ENCODE measurements at places on chromosomes 2 and 18. TPM values are rescaled to one million over a fixed set of nuclear protein-coding genes. Genes with fewer than 3 reads are reported as not detected.

DNA sequence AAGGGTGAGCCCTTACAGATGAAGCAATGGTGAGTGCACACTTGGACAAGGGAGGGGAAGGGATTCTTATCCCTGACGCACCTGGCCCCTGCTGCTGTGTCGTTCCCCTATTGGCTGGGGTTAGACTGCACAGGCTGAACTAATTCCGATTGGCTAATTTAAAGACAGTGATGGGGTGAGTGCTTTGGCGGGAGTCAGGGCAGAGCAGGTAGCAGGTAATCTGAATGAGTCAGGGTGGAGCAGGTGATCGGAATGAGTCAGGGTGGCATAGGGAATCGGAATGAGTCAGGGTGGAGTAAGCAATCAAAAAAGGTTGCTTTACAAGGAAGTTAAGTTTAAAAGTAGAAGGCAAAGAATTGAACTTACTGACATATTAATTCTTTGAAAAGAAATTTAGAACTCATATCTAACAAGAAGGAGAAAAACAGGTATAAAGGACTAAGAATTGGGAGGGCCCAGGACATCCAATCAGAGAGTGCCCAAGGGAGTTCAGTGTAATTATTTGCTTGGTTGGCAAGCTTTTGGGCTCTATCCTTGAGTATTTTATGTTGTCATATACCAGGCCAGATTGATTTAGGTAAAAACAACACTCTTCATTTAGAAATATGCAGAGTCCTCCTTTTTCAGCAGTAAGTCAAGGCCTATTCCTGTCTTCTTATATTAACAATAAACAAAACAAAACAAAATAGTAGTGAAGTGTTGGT is 52.3 kb upstream of the RALBP1 start:
- no peak for DNase-seq

Gene UPP2
- total RNA-seq: not detected

Gene C1QL2
- total RNA-seq: not detected

Gene TCF23
- total RNA-seq: not detected

DNA sequence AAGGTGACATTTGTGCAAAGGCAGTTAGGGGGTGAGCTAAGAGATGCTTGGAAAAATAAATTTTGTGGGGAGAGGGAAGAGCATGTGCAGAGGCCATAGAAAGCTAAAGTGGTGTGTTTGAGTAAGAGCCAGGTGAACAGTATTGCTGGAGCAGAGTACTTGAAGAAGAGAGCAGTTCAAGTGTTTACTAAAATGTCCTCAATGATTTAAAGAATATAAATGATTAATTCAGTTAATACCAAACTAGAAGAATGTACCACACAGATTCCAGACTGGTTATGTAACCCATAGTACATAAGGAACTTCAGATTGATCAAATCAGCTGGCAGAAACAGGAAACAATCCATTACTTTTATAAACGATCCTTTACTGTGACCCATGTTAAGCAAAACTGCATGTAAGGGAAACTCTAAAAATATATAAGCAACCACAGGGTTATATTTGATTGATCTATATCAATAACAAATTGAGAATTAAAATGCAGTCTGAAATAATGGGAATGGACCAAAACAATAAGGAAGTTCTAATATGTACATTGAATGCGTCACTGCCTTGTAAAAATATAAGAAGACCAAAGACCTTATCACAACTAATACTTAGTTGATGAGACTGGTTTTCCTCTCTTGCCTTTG is 76.9 kb downstream of the LDAH start:
- no peak for DNase-seq

Gene CROCC2
- 0.41 TPM for total RNA-seq

DNA sequence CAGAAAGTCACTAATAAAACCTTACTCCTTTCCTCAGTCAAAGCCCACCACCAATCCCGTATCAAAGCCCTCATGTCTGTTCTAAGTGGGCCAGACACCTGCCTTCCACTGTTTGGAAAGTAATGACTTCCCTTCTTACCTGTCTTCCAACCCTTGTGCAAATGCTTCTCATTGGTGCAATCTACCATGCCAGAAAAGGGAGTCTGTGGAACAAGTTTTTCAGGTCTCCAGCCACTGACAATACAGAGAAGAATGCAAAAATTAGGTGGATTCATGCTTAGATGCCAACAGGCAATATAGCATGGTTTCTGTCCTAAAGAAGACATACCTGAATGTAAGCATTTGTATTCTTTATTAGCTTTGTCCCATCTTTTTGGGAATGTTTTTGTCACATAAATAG is 1140.6 kb upstream of the LRRTM1 start:
- no peak for DNase-seq

- DNase-seq: no peak
These were observed 248.7 kb upstream of the PIK3C3 start for GRCh38 chr18:41706301-41706700.

GRCh38 chr2:3475771-3476170 is 43.6 kb downstream of the ADI1 start:
- DNase-seq: no peak

Gene G6PC2
- total RNA-seq: not detected

Gene ERFE
- 3.4 TPM for total RNA-seq

- DNase-seq: peak; percentile 53
These were observed 2.1 kb downstream of the CNTNAP5 start for GRCh38 chr2:124027182-124027581.

Gene KLHL30
- 0.33 TPM for total RNA-seq

- peak; percentile 71 for DNase-seq
These were observed 26.8 kb upstream of the MYO1B start for GRCh38 chr2:191218292-191218898.

DNA sequence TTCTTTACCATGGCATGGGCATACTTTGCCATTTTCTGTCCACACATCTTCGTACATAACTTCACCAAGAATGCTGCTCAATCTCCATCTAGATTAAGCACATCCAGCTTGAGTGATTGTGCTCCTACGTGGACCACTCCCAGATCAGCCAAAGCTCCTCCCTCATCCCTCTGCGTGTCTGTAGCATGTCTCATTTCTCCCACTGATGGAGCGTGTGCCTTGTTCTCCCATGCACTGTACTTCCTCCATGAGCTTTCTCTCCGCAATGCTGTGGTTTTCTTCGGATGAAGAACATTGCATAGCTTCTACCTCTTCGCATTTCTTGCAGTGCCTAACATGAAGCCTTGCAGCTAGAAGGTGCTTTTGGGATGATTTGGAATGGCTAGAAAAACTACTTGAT is 13.5 kb downstream of the CCL20 start:
- DNase-seq: no peak

DNA sequence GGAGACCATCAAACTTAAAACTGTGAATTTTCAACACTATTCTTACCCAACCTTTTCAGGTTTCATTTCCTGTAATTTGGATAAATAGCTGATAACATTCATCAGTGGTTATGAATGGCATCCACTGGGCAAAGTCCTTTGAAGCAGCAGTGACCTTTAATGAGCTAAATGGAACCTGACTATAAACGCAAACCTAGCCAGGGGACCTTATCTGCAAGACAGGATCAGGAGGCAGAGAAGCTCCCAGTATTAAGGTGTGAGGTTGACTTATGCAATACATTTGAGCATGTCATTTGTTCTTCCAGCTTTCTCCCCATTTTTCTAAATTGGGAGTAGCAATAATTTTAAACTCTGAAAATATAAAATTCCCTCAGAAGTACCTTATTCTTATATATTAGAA is 38.4 kb downstream of the CREG2 start:
- DNase-seq: no peak

Gene SETBP1
- 15.0 TPM for total RNA-seq

- peak; percentile 25 for DNase-seq
These were observed 355.0 kb downstream of the RNF144A start for GRCh38 chr2:7272210-7272609.

DNA sequence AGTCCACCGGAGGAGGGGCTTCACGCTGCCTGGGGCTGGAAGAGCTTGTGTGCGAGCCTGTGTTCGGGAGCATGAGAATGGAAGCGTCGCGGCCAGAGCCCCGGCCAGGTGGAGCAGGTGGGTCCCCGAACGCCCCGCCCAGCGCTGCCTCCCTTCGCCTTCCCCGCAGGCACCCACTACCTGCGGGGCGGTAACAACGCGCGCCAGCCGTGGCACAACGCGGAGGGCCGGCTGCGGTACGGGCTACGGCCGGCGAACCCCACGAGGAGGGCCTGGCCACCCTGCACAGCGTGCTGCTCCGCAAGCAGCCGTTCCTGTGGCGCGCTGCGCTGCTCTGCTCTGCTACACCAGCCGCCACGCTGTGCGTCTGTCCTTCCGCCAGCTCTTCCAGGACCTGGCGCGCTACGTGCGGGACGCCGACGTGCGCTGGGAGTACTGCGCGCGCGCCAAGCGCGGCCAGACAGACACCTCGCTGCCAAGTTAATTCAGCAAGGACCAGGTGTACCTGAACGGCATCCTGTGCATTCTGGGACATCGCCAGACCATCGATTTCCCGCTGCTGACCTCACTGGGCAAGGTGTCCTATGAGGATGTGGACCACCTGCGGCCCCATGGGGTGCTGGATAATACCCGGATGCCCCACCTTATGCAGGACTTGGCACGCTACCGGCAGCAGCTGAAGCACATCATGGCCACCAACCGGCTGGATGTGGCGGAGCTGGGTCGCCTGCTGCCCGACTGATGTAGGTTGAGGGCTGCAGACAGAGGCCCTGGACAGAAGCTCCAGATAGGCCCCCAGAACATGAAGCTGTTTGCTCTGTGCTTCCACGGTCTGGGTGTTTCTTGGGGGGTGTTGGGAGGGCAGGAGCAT is 200.6 kb downstream of the NAPG start:
- DNase-seq: no peak

Gene CCDC178
- total RNA-seq: 0.72 TPM

- peak; percentile 19 for DNase-seq
These were observed 36.5 kb upstream of the CCDC93 start for GRCh38 chr2:118050386-118050785.

Gene NCKAP1
- 76.4 TPM for total RNA-seq

GRCh38 chr2:19073522-19073921 is 284.9 kb downstream of the OSR1 start:
- peak; percentile 27 for DNase-seq

DNA sequence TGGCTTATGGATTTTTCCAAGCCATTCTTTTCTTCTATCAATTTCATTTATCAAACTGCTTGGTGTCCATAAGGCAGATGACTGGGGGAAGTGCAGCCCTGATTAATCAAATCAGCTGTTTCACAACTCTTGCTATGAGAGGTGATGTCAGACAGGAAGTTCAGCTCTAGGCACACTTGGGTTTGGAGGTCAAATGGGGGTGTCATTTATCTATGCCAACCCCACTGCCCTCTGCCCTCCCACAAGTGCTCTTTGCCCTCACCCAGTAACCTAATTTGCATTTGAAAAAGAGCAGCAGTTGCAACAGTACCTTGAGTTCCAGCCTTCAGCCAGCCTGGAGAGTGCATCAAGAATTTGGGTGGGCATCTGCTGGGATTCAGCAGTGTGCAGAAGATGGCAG is 431.3 kb upstream of the SPRED2 start:
- DNase-seq: no peak

GRCh38 chr2:172724724-172725123 is 10.9 kb upstream of the RAPGEF4 start:
- DNase-seq: no peak

- no peak for DNase-seq
These were observed 350.7 kb upstream of the SPHKAP start for GRCh38 chr2:228532233-228532632.

- no peak for DNase-seq
These were observed 138.0 kb downstream of the ZFP36L2 start for GRCh38 chr2:43088143-43089073.

Gene ALPG
- total RNA-seq: not detected

DNA sequence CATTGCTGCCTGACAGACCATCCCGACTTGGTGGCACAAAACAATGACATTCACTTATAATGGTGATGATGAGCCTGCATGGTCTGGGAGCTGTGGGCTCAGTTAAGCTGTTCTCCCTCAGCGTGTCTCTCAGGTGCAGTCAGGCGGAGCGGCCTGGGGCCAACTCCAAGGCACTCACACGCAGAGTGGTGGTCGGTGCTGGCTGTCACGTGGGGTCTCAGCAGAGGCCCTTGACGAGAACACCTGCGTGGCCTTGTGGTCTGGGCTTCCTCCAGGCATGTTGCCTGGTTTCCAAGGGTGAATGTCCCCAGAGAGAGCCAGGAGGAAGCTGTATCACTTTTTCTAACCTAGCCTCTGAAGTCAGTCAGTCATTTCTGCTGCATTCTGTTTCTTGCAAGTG is 29.8 kb downstream of the ARMC9 start:
- DNase-seq: no peak

DNA sequence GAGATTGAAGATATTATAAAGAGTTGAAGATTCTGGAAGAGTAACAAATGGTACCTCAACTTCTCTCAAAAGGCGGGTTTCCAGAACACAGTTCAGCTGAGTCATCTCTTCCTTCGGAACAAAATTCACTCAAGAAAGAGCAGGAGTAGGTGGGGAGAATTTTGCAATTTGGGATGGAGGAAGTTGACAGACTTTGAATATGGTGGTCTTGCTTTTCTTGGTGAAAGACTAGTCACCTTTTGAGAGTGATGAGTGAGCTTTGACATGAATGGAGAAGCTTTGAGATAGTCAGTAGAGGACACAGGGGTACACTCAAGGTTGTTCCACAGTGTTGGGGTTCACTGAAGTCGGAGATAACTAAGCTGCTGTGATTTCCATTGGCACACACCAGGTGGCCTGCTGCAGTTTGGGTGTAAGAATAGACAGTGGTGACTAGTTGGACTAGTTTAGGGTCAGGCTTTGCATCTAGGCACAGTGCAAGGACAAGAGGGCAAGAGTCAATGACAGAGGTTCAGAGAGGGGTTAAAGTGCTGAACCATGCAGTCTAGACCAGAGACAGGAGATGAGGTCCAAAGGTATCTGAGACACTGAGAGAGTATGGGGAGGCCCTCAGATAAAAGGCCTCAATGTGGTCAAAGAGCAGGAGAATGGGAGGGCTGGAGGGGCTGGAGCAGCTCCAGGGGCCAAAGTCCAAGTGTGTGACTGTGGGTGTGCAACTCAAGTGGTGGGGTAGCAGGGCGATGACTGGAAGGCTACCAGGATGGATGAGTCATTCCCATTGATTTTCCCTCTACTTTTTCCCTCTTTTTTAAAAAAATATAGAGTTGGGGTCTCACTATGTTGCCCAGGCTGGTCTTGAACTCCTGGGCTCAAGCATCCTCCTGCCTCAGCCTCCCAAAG is 7.7 kb downstream of the CCL20 start:
- DNase-seq: no peak

GRCh38 chr2:225468131-225468530 is 68.6 kb downstream of the NYAP2 start:
- DNase-seq: peak; percentile 31

DNA sequence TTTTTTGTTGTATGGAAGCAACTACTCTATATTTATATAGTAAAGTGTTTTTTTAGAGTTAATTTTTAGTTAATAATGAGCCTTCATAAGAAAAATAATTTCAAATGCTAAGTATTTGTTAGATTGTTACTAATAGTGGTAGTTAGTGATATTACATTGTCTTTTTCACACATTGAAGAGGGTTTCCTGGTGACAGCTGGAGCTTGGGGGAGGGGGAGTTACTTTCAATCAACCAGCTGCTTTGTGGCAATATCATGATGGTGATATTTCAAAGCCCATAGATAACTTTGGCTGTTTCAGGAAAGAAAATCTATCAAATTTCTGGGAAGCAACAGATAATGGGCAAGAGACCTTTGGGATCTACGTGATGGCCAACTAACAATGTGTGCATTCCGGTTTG is 4.1 kb downstream of the RHBDD1 start:
- DNase-seq: no peak

GRCh38 chr2:130827502-130828251 is 9.0 kb upstream of the ARHGEF4 start:
- DNase-seq: peak; percentile 41

- no peak for DNase-seq
These were observed 867 bp downstream of the RBBP8 start for GRCh38 chr18:22933966-22934423.

GRCh38 chr2:13480057-13480456 is 763.3 kb downstream of the TRIB2 start:
- no peak for DNase-seq

Gene EIF2AK3
- total RNA-seq: 31.5 TPM

GRCh38 chr2:202127687-202128331 is 54.8 kb downstream of the KIAA2012 start:
- no peak for DNase-seq
